Right hindlimb (tissue), 1 donor: ENCODE measurements at places on chromosomes 4 and X.

GRCh38 chrX:39802354-39802753, 295.4 kb downstream of the BCOR start:
- no peak for DNase-seq

- no peak for DNase-seq
These were observed 3.1 kb downstream of the NKX3-2 start for GRCh38 chr4:13541176-13541604.

- DNase-seq, result no peak
These were observed 118.8 kb upstream of the TENM3 start for GRCh38 chr4:182124359-182124758.

- DNase-seq, result no peak
These were observed 3.4 kb upstream of the ATP11C start for GRCh38 chrX:139936259-139936658.

DNA sequence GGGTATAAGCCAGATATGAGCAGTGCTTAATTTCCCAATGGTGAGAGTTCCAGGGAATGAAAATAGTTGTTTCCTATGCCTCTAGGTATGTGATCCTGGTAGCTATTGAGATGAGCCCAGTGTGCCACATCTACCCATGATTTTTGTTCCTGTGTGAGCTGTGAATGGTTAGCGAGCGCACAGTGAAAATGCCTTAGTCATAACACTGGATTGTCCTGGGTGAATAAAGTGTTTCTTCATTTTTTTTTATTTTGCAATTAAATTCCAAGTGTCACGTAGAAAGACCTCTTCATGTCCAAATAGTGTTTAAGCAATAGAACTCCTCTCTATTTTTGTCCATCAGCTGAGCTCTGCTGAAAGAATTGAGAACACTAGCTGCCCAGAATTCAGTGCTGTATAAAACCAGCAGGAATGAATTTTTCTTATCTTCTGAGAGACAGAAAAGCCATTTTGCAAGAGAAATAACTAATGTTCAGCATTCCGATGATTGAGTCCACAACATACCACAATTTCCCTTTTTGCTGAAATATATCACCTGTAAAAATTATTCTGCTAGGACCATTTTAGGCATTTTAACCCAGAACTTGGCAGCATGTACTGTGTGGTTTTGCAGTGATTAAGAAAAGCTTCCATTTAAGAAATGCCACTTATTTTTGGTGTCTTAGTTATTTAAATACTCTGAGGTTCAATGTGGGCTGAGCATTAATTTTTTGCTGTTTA, 5.6 kb downstream of the MAOA start:
- DNase-seq, result no peak
